ENCODE measurements at places on chromosomes 2 and 18.

DNA sequence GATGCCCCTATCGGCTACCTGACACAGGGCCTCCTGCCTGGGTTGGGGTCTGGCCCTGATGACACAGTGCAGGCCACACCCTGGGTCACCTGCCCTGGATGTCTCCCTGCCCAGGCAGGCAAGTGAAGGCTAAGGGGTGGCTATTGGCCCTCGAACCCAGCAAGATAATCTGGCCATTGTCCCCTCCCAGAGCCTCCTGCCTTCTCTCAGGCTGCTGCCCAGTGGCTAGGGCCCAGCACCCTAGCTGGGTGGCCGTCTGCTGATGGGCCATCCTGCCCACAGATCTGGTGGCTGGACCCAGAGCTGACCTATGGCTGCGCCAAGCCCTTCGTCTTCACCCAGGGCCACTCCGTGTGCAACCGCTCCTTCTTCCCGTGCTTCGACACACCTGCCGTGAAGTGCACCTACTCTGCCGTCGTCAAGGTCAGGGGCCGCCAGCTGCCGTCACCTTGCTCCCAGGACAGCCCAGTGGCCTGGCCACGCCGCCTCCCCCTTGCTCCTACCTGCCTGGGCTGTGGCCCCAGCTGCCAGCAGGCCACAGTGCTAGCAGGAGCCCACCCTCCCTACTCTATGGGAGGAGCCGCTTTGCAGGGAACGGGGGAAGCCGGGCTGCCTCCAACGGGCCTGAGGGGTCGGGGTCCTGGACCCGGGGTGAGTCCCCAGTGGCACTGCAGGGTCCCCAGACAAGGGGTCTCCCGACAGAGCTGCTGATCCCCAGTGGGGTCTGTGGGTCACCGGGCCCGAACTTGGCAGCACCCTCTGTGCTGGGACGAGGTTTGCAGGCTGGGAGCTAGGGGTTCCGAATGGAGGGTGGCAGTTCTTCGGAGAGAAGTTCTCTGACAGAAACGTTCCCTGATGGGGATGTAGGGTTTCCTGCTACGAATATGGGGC lies 4.1 kb downstream of the RNPEPL1 start:
- DNase-seq = no peak

- no peak for DNase-seq
Observed at GRCh38 chr2:202542142-202542541, 92.6 kb upstream of the FAM117B start.

- peak; percentile 10 for DNase-seq
Observed at GRCh38 chr2:119175517-119175916, 17.0 kb upstream of the C1QL2 start.

- no peak for DNase-seq
Observed at GRCh38 chr2:130819608-130820278, 17.0 kb upstream of the ARHGEF4 start.

DNA sequence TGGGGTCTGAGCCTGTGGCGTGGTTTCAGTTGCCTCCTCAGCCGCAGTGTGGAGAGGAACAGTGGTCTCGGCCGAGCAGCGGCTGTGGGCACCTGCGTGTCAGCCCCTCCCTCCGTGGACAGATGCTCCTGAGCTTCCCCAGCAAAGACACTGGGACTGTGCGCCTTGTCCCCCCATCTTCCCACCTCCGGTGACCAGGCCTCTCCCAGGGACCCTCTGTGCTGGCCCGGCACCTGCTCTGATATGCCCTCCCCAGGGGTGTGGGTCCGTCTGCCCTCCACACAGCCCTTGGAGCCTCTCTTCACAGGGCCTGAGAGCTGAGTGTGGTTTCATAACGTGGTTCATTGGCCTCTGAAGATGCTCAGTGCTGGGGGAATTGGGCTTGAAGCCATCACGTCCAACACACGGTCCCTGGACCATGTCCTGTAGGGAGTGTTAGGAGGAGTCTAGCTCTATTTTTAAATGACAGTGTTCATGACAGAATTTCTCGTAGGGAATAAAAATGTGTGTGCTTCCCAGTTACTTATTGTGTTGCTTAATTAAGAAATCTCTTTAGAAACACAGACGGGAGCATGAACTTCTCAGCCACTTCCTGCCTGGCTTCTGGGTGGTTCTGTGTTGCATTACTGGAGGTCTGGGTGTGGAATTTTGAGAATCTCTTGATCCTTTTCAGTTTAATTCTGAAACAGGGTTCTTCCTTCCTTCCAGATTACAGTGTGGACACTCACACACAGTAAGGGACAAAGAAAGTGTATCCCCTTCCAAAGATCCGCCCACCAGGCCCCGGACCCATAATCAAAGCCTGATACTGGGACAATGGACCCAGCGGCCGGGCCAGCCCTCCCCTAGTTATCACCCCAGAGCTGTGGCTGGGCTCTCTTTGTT lies 110.7 kb downstream of the NFATC1 start:
- DNase-seq = no peak

- no peak for DNase-seq
Observed at GRCh38 chr18:56770097-56770496, 118.9 kb downstream of the WDR7 start.

DNA sequence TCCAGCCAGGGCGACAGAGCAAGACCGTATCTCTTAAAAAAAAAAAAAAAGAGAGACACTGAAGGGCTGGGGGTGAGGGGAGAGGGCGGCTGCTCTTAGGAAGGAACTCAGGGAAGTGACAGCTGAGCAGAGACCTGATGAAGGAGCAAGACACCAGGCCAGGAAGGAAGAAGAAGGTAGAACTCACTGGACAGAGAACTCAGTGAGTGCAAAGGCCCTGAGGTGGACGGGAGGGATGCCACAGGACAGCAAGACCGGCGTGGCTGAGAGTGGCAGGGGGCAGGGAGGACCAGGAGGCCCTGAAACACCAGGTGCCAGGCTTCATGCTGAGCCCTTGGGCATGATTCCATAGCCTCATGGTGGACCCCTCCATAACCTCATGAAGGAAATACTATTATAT lies 18.2 kb downstream of the BIN1 start:
- no peak for DNase-seq

- DNase-seq = no peak
Observed at GRCh38 chr2:6418291-6418690, 447.4 kb downstream of the CMPK2 start.

GRCh38 chr2:122843503-122843902 lies 1088.1 kb downstream of the TSN start:
- no peak for DNase-seq

DNA sequence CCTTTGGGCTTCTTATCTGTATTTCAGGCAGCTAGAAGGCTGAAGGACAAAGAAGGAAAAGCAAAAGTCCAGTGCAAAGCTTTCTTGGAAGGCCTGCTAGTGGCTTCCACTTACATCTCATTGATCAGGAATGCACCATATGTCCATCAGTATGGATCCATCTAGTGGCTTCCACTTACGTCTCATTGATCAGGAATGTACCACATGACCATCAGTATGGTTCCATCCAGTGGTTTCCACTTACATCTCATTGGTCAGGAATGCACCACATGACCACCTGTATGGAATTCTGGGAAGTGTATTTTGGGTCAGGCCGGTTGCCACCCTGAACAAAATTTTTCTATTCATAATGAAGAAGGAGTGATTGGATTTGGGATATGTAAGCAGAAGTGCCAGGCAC lies 70.6 kb downstream of the LYPD6 start:
- DNase-seq = no peak

- no peak for DNase-seq
Observed at GRCh38 chr2:72104821-72105588, 42.7 kb downstream of the CYP26B1 start.

DNA sequence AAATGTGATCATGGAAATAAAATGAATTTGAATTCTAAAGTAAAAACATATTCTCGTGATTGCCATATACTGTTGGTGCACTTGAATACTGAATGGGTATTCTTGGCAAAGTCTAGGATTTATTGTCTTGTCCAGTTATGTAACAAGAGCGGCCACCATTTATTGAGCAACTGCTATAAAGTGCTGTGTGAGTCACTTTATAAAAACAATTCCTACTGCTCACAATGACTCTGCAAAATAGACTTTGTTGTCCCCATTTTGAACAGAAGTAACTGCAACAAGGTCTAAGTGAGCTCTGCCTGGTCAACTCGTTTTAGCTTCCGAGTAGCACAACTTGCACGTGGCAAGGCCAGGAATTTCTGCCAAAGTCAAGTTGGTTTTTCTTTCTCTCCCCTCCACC lies 995.6 kb upstream of the FANCL start:
- no peak for DNase-seq

GRCh38 chr2:113157118-113157896 lies 16.5 kb upstream of the PSD4 start:
- no peak for DNase-seq

- no peak for DNase-seq
Observed at GRCh38 chr2:68404164-68404563, 39.1 kb downstream of the PLEK start.

GRCh38 chr2:70981421-70981820 lies 3.0 kb downstream of the ANKRD53 start:
- DNase-seq = no peak

DNA sequence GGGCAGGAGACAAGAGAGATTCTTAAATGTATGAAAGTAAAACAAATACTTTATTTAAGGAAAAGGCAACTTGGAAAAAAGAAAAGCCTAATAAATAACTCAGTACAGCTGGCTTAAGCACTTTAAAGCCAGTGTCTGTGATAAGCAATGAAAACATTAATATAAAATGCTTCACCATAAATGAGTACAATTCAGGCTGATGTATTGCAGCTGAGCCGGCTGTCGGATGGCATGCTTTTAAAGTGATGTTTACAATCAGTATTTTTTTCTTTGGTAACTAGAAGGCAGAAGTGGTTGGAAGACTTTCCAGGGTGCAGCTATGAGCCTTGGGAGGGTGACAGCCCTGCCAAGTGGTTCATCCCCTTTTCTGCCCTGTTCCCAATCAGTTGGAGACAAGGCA lies 58.7 kb upstream of the CELF4 start:
- no peak for DNase-seq

- DNase-seq = peak; percentile 67
Observed at GRCh38 chr2:176454893-176455815, 185.9 kb downstream of the MTX2 start.

- DNase-seq = no peak
Observed at GRCh38 chr2:210991107-210991506, 434.7 kb downstream of the CPS1 start.

DNA sequence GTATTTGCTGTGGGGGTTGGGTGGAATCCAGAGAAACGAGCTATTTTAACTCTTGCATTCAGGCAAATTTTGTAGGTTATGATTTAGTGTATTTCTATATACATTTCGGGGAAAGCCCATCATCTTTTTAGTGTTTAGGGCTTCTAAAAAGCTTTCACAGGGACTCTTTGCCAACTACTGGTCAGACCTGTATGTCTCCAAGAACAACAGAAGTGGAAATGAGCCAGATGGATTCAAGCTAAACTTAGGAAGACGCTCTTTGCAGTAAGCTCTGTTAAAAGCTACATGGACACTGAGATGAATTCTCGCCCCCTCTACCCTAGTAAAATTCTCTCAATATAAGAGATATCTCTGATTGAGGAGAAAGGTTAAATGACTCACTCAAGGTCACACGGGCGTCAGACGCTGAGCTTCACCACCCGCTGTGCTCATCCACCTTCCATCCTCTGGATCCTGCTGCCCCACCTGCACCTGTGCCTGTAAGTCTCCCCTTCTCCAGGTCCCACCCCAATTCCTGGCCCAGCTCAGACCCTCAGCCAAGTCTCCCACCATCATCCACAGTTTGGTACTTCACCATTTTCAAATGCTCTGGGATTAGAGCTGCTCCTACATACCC lies 85.6 kb downstream of the MARCHF4 start:
- DNase-seq = no peak

DNA sequence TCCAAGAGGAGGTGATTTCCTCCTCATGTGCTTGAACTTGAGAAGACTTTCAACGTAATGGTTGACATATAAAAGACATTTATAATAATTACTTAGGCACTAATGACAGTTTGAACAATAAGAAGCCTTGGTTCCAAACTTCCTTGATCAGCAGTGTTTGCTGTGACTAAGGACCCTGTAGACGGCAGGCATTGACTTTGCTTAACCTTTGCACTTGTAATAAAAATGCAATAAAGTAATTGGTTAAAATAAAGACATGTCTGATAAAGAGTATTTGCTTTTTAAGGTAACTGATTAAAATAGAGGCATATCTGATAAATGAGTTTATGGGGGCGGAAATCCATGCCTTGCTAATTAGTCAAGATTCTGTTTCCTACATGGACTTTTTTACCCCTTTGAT lies 82.2 kb upstream of the ST8SIA3 start:
- no peak for DNase-seq

DNA sequence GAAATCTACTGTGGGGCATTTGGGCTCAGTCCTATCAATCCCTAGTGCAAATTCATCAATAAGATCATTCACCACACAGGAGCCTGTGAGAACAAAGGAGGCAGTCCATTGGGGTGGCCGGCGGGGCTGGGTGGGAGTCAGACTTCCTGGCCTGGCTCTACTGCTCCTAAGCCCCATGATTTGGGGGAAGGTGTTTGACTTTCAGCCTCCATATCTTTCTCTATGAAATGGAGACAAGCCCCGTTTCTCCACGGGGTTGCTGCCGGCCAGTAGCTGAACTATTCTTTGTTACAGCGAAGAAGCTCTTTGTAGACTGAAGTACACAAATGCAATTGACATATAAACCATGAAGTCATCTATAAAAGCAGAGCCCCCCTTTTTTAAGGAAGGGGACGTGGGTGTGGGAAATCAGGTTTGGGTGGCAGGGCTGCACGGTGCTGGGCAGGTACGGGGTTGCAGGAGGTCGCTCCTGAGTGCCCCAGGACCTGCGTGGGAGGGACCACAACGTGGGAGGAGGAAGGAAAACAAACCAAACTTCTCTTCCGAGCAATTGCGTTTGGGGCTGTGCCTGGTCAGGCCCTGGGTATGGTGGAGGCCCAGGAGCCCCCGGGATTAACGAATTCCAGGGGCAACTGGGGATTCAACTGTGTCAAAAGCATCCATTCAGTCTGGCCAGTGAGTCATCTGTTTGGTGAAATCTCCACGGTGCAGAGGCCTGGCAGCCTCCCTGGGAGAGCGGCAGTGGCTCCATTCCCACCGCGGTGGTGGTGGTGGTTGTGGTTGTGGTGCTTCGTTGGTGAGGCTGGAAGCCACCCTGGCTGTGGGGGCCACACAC lies 18.2 kb downstream of the FBLN7 start:
- no peak for DNase-seq

GRCh38 chr18:48675352-48675761 lies 136.5 kb downstream of the CTIF start:
- peak; percentile 74 for DNase-seq

GRCh38 chr2:43461453-43462073 lies 134.3 kb downstream of the THADA start:
- no peak for DNase-seq

DNA sequence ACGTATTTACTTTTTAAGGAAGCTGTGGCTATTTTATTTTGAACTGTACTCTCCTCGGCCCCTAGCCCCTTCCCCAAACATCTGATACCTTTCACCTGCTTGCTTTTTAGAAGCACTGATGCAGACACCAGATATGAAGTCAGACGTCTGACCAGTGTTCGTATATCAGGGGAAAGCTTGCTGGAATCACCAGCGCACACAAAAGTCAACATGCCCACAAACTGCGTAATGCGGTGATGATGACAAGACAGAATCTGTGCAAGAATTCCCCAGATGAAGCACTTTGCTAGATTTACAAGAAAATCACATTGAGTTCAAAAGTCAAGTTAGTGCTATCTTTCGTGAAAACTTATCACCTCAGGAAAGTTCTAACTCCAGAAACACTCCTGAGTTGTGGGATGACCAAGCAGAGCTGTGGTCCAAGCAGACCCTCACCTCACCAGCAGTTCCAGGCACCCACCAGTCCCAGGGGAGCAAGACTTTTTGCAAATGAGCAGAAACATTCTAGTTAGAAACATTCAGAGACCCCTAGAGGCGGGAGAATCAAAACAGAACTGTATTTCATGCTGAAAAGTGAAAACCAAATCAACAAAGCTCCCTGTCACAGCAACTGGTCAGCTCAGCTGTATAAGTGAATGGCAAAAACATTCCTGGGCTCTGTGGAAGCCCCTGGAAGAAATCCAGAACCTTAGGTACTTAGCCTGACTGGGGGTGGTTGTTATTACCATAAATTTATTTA lies 55.7 kb downstream of the INO80C start:
- DNase-seq = no peak
